NCI-H748 treated with DMSO at 0.1 percent for 48 hours (cell line): ENCODE measurements at places on chromosomes 6 and 20.

GRCh38 chr20:43191946-43192863 lies 2.5 kb upstream of the PTPRT start:
- DNase-seq = peak; percentile 64

GRCh38 chr6:125699591-125699990 lies 49.8 kb upstream of the HEY2 start:
- DNase-seq = no peak

GRCh38 chr6:69693762-69694161 lies 103.0 kb downstream of the LMBRD1 start:
- DNase-seq = no peak

DNA sequence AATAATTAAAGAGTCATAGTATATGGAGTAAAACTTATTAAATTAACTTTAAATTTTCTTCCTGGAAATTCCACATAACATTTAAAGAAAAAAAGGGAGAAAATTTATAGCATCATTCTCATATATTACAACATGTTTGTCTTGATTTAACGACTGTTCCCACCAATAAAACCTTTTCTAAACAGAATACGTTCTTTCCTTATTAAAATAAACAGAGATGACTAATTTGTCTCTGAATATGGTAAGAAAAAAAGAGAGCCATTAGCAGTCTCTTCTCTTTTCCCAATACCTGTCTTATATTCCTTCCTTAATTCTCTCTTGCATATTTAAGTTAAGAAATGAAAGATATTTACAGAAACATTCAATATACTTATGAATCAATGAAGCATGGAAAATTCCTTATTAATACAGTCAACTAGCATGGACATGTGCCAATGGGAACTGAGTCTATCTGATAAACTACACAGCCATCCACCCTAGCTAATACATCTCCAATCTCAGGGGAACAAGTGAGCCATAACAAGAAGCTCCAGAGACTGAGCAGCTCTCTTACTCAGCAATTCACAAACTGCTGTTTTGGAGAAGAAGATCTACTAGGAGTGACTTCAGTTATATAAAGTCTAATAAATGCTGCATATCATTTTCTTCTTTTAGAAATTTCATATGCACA lies 347.1 kb upstream of the MANEA start:
- DNase-seq = no peak

GRCh38 chr20:46945465-46945864 lies 50.8 kb downstream of the EYA2 start:
- no peak for DNase-seq

DNA sequence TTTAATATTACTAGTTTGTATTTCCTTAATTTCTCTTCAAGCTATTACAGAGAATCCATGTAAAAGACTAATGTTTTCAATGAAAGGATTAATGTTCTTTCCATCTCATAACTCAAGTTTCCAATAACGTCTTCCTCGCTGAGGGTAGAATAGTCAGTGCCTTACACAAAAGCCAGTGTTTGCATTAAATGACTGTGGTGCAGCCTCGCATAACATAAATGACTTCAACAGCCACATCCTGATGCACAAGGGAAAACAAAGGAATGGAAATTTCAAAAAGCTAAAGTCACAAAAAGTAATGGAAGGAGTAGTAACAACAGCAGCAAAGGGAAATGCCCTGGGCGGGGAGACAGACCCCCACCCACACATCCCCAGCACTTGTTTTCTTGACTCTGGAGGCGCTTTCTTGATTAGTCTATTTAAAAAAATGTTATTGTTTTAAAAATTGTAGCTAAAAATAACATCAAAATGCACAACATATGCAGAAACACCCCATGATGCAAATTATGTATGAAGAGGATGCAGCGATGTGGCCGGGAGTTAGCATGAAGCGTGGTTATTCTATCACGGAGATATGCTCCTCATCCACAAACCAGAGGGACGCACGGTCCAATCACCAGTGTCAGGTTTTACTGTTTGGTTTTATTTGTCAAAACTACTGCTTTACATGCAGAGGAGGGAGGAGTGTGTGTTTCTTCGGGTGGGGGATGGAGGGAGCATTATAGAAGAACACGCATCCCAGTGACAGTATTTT lies 228.6 kb downstream of the GMPR start:
- DNase-seq = no peak

GRCh38 chr6:75210885-75211739 lies 5.3 kb upstream of the COL12A1 start:
- DNase-seq = peak; percentile 71

- DNase-seq = no peak
These were observed 62.9 kb upstream of the MOCS1 start for GRCh38 chr6:39997101-39997635.

GRCh38 chr6:1312203-1312472 lies 240 bp downstream of the FOXQ1 start:
- no peak for DNase-seq

GRCh38 chr6:113375950-113376846 lies 480.9 kb upstream of the MARCKS start:
- no peak for DNase-seq

DNA sequence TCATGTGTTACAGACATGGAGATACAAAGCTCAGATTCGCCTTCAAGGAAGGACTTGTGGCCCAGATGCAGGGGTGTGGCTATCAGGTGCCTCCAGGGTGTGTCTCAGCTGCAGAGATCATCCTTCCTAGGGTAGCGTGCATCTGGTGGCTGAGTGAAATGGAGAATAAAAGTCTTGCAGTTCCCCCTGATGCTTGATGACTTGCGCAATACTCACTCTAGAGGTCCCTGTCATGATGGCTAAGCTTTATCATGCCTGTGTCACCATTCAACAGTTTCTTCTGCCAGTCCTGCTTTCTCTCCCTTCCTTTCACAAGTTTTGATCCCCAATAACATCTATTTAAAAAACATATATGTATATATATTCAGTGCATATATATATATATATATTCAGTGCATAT lies 228.1 kb downstream of the PAX1 start:
- no peak for DNase-seq

DNA sequence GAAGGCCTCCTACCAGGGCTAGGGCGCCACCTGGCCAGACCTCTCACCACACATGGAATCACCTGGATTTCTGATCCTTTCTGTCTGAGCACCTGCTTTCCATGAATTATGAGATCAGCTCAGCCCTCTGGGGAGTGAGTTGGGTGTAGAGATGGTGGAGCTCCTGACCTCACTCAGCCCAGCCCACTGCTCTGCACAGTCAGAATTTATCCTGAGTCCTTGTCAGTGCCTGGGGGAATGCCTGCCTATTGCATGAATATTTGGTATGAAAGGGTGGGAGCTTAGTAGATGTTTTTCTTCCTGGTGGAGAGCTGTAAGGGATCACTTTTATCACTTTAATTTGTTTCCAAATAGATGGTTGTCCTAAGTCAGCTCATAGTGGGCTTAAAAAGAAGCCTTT lies 47.5 kb downstream of the DTD1 start:
- no peak for DNase-seq

DNA sequence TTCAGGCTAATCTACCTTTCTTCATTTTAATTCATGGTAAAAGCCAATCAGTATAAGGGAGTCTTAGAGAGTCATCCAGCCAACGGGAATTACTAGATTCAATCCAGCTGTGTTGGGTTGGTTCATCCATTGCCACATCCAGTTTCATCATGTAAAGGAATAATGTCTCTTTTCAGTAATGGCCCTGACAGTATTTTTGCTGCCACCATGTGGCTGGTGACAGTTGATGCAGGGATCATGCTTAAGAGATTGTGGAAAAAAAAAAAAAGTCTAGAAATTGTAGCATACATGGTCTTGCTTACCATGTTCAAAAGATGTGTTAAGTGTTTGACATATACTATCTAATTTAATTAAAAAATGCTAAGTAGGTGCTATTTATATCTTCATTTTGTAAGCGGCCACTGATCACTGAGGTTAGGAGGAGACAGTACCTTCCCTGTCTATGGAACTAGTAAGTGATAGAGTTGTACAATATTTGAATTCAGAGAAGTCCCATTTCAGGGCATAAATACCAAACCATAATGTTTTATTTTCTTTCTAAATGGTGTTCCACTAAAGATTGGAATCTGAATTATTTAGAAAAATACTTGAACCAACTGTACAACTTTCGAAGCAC lies 135.9 kb downstream of the KHDRBS2 start:
- peak; percentile 47 for DNase-seq

- DNase-seq = no peak
These were observed 83.9 kb upstream of the AFDN start for GRCh38 chr6:167742719-167743303.

GRCh38 chr6:511488-512137 lies 120.1 kb downstream of the IRF4 start:
- DNase-seq = no peak

DNA sequence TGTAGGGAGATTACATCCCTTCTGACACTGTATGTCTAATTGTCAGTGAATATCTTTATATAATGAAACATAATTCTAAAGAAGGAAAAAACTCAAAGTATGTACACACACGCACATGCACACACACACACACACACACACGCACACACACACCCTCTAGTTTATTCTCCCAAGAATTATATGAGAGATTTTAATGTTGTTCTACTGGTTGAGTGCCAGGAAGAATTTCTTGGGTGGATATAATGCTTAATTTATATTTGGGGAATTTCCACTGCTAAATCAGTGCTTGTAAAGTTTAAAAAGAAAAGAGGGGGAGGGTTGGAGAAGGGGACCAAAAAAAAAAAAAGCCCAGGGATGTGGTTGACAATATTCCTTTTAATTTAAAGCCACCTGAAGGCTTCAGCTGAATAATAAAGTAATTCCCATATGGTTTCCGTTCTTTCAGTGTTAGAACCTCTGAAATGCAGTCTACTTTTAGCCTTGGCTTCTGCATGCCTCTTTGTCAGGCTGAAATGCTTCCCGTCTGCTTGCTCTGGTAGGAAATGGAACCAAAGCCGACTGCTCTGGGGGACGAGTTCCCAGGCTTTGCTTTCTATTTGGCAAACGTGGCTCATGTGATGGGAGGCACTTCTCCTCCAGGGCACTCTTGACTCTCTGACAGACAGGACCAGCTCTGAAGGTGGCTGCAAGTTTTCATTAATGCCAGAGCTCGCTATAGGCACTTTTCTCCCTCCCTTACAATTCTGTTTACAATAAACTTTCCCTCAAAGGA lies 225.4 kb downstream of the PRL start:
- no peak for DNase-seq

DNA sequence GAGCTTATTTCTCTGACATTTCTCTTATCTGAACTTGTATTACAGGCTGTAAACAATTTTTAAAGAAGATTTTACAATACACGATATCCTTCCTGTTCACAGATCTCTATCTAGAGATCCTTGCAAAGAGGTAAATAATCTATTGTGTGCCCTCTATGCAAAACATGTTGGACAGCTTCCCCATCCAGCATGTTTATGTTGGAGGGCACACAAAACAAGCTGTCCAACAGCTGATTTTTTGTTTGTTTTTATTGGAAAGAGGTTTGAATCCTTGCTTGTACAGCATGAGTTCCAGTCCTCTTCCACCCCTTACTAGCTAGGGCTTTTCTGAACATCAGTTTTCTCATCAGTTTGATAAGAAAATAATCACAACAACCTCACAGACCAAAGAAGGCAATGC lies 62.3 kb upstream of the SYNDIG1 start:
- DNase-seq = no peak

DNA sequence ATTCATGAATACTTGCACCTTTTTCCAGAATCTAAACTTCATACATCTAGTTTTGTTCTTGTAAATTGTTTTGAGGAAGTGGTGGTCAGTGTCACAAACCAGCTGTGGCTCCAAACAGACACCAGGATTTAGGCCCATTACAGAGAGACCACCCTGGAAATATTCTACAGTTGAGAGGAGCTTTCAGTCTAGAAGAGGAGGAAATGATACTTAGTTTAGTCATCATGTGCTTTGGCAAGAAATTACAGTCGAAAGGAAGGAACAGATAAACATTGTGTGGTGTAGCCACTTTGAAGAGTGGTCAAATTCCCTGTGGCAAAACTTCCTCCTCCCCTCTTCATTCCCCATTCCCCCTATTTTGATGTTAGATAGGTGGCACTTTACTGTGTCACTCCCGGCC lies 15.7 kb downstream of the DCBLD1 start:
- DNase-seq = no peak

DNA sequence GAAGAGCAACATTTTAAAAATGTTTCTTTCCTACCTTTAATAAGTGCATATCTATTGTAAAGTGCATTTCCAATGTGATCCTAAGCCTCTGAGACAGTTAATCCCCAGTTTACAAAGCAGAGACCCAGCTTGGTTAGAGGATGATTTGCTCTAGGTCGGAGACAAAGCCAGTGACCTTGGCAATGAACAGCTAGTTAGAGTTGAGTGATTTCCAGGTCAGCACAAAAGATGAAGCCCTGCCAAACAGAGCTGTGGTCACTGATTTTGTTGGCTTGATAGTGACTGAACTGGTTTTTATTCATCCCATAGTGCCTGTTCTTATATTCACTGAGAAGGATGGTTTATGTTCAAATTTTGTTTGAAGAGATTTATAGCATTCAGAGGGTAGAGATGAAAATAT lies 56.6 kb upstream of the CD83 start:
- no peak for DNase-seq

DNA sequence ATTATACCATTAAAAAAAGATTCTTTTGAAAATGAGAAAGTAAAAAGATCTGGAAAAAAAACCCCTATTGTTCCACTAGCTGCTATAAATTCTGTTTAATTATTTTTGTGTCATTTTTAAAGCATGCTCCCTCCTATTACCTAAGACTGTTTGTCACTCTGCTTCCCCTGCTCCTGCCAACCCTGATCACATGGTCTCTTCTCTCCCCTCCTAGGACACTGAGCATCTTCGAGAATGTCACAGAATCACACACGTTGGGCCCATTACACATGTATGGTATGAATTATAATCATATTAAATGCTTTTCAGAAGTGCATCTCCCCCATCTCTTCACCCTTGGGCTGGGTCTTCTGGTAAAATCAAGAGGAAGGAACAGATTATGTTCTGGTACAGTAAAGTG lies 6.2 kb downstream of the SNAP91 start:
- DNase-seq = no peak

DNA sequence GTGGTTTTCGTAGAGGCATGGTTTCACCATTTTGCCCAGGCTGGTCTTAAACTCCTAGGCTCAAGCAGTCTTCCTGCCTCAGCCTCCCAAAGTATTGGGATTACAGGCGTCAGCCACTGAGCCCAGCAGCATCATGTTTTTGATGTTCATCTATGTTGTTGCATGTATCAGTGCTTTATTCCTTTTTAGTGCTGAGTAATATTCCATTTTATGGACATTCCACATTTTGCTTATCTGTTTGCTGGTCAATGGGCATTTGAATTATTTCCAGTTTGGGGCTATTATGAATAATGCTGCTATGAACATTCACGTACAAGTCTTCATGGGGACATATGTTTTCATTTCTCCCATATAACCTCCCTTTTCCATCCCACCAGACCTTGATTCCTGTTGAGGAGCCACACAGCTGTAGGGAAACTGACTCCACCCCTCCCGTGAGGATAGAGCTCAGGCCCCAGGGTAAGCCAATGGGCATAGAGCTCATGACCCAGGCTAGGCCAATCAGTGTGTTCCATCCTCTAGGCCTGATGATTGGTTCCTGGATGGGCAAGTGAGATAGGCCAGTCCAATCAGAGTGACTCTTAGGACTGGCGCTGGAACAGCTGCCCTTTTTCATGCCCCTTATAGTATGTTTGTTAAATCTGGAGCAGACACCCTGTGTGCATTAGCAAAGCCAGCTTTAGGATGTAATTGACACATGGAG lies 49.5 kb downstream of the DLGAP4 start:
- no peak for DNase-seq

- DNase-seq = no peak
These were observed 85.6 kb upstream of the PTPRK start for GRCh38 chr6:128605961-128606360.
